ENCODE measurements at places on chromosomes 6 and 20.

- DNase-seq = no peak
These were observed 124.3 kb downstream of the SCAF8 start for GRCh38 chr6:154857529-154857928.

GRCh38 chr6:161444464-161444863 is 170.6 kb upstream of the AGPAT4 start:
- no peak for DNase-seq

DNA sequence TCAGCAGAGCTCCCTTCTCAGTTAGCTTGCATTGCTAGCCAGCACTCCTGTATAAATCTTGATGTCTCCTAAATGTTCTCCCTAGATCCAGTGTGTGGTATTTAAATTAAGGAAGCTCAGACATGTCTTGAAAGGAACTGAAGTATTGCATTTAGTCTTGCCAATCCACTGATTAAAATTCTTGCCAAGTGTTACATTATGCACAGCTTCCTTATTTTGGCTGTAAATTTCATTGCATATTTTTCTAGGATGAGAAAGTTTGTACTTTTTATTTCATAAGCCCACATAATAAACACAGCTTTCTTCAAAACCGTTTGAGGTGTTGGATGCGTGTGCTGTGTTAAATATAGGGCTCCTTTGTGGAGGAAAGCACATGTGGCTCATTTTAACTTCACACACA is 329.8 kb upstream of the FLRT3 start:
- no peak for DNase-seq

- no peak for DNase-seq
These were observed 695.0 kb upstream of the GJE1 start for GRCh38 chr6:141437685-141438084.

GRCh38 chr6:10398446-10399218 is 16.2 kb downstream of the TFAP2A start:
- DNase-seq = no peak

DNA sequence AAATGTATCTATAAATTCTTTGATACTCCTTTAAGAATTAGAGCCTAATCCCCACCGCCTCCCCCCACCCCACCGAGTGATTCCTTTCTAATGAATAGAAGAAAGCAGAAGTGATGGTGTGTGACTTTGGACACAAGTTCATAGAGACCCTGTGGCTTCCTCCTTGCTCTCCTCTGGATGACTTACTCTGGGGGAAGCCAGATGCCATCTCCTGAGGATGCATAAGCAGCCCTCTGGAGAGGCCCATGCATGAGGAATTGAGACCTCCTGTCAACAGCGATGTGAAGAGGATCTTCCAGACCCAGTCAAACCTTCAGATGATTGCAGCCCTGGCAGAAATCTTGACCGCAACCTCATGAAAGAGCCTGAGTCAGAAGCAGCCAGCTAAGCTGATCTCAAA is 21.1 kb downstream of the AHCY start:
- DNase-seq = no peak

DNA sequence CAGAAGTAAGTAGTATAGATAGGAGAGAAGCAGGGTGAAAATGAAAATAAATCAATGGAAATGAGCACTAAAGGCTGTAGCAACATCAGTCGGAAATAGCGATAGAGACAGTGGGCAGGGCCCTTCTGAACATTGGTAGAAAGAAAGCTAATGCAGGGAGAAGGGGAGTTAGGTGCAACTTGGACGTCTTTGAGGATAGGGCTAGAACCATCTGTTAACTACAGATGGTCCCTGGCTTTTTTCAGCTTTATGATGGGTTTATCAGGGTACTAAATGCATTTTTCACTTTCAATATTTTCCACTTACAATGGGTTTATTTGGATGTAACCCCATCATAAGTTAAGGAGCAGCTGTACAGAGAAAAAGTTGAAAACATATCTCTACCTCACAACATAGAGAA is 72.8 kb upstream of the CNR1 start:
- no peak for DNase-seq

- DNase-seq = peak; percentile 22
These were observed 40.3 kb downstream of the PLCG1 start for GRCh38 chr20:41177636-41178035.

DNA sequence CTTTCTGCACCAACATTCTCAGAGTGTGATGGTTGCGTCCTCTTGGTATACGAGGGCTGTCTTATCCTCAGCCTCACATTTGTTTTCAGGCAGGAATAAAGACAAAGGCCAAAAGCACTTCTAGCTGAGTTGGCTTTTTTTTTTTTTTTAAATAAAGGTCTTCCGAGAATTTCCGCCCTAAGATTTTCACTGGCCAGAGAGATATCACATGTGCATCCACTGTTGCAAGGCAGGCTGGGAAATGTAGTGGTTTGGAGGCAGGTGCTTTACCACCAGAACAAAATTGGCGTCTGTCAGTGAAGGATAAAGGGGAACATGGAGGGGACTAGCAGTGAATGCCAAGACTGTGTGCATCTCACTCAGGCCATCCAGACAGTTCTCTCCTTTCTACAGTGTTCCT is 334.9 kb upstream of the SOX4 start:
- no peak for DNase-seq

- DNase-seq = no peak
These were observed 73.6 kb upstream of the NHSL1 start for GRCh38 chr6:138572885-138573284.

- no peak for DNase-seq
These were observed 70.7 kb upstream of the SCP2D1 start for GRCh38 chr20:18742841-18743240.

DNA sequence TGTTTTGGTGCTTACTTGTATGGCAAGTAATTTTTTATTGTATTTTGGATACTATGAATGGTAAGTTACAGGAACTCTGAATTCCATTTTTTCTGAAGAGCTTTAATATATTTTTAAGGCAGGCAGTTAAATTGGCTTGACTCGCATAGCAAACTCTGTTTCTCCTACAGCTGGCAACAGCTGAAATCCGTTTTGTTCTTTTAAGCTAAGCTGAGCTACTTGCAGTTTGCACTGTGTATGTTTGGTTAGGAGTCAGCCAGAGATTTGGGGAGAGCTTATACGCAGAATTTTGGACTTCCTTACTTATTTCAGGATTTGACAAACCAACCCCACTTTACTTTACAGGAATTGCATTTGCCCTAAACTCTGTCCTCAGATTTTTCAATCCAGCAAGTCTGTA is 179.1 kb downstream of the COL19A1 start:
- DNase-seq = no peak

- no peak for DNase-seq
These were observed 21.0 kb downstream of the CEP43 start for GRCh38 chr6:167020206-167020605.

GRCh38 chr6:15491986-15492269 is 170.9 kb downstream of the DTNBP1 start:
- no peak for DNase-seq

DNA sequence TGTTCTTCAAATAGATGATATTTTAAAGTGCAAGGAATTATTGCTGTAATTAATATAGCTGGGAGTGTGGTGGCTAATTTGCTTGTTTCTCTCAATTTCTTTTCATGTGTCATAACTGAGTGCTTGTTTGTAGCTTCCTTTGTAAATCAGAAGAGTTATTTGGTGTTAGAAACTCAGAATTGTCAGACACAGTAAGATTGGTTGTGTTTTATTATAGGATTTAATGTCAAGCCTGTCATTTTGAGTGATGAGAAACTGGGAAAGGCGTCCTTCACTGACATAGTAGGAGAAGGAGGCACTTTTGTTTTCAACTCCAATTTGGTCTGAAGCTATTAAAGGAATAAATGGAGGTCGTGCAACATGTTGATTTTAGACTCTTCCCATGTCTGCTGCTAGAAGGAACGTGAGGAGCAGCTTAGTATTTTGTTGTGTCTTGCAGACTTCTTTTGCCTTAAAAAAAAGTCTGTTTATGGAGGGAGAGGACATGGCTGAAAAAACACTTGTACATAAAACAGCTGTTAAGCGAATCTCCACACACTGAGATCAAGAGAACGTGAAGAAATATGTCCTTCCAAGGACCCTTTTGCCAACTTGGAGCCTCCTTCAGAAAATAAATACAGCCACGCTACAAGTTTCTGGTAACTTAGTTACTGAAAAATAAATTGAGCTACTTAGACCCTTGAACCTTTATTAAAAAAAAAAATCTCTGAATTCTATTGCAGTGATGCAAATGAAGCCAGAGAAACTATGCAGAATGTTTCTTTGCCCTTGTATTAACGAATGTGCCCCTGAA is 59.5 kb downstream of the BMP6 start:
- no peak for DNase-seq

DNA sequence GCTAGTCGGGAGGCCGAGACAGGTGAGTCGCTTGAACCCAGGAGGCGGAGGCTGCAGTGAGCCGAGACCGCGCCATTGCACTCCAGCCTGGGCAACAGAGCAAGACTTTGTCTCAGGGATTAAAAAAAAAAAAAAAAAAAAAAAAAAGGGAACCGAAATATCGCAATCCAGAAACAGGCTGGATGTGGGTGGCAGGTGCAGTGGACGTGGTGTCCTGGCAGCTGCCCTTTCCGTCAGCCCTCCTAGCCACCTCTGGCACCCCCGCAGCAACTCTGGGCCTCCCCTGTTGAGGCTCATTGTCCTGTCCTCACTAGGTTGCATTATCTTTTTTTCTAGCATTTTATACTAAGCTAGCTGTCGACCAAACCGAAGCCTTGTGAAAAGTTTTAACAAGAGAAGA is 113.5 kb downstream of the DTNBP1 start:
- DNase-seq = no peak

DNA sequence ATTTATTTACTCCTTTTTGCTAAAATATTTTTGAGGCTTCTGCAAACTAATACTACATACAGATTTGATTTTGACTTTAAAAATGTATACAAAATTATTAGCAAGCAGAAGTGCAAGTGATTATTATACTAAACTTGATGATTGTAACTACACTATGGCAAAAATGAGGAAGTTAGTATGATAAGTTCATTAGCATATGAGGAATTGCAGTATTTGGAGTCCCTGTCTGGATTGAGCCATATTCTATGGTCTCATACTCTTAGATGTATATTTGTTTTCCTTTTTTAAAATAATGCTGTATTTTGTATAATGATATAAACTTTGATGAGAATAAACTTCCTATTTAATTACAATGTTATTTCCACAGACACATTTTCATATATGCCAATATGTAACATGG is 13.9 kb downstream of the CRISP3 start:
- no peak for DNase-seq

GRCh38 chr6:496649-497048 is 105.1 kb downstream of the IRF4 start:
- DNase-seq = no peak

DNA sequence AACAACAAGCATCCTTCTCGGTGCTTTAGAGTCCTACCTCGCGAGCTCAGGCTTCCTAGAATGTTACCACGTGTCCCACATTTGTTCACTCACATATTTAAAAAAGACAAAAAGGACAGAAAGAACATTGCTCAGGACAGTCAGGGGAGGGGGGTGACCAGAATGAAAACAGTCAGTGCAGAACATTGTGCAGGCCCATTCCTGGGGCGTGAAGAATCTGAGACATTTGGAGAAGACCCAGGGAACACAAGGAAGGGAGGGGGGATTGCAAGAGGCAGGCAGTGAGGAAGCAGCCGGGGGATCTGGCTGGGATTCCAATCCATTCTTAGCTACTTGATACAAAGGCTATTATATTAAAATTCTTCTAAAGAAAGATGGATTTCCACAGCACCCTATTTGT is 270.4 kb upstream of the CITED2 start:
- no peak for DNase-seq

DNA sequence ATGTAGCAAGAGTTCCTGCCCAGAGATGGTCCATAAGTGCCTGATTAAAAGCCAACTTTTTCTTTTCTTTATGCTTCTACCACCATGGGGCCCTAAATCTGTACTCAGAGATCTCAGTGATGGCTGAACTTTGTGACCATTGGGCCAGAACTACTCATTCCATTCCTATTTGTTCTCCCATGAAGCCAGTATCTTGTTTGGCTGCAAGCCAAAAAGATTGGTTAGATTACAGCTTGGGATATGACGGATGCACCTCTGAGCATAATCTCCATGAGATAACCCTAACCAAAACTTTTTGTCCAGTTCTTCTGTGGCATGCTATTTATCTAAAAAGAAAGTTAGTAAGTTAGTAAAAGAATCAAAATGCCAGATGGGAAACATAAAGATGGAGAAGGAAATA is 72.2 kb downstream of the PLCB4 start:
- no peak for DNase-seq

DNA sequence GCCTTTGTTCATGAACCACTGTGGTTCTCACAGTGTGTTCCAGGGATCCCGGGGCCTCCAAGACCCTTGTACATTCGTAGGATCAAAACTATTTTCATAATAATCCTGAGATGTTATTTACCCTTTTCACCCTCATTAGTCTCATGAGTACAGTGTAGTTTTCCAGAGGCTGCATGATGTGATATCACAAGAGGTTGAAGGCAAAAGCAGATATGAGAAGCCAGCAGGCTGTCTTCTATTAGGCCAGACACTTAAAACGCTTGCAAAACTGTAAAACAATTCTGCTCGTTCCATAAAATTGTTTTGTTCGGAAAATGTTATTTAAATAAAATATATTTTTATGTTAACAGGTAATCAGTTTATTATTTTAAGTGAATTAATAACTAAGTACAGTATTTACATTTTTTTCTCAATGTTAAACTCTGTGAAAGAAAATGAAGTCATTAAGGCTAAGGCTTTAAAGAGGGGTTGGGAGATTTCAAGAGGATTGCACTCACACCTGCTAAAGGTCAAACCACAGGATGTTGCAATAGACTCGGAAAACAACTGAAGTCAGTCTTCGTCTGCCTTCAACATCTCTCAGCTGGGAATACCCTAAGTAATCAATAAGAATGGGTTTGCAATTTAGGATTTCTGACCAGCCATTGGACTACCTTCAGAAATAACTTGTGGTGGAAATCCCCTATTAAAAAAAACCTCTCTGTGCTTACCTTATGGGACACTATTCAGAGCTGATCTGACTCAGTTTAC is 474.2 kb downstream of the KIF16B start:
- no peak for DNase-seq

DNA sequence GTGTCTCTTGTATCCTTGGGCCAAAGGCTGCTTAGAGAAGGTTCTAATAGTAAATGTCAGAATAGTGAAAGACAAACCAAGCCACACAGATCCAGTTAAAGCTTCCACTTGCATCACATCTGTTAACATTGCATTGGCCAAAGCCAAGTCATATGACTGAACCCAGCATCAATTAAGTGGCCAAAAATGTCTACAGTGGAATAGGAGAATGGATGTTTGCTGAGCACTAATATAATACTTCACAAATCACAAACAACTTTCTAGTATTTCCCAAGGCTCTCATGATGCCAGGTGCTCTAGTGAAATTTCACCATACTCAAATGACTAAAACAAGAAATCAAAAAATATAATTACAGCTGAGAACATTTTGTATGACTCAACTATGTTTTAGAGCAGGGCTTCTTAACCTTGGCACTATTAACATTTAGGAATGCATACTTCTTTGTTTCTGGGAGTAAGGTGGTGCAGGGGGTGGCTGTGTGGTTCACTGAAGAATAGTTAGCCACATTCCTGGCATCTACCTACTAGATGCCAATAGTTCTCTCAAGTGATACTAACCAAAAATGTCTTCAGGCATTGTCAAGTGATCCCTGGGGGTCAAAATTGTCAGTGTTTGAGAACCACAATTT is 148.0 kb upstream of the SPTLC3 start:
- DNase-seq = no peak
